GM10248 (cell line): ENCODE measurements at places on chromosomes 16 and 17.

DNA sequence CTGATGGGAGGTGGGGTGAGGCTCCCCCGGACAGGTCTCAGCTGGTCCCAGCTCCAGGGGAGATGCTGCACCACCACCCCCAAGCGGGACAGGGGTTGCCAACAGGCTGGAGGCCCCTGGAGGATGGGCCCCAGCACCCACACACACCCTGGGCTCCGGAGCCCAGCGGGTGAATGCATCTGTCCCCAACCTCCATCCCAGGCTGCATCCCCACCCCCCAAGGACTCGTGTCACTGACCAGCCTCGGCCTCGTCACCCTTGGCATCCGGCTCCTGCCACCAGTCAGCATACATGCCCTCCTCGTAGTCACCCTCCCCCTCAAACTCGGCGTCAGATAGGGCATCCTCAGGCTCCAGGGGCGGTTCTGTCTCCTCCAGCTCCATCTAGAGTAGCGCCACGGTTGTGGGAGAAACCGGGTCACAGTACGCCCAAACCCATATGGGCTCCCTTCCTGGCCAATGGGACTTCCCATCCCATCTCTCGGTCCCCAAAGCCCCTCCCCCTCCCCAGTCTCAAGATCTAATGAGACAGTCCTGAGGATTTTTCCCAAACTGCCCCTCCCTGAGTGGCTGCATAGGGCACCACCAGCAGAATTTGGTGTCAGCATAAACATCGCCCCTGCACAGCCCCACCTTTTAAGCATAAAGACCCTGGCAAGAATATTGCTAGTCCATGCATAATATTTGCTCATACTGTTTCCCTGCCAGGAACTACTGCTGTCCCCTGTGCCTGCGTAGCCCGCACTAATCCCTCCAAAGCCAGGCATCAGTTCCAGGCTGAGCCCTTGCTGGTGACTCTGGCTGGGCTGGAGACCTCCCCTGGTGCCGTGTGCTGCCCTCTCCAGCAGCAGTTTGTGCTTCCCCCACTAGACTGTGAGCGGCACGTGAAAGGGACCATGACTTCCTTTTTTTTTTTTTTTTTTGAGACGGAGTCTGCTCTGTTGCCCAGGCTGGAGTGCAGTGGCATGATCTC, 8.4 kb downstream of the P3H4 start:
- no peak for DNase-seq

DNA sequence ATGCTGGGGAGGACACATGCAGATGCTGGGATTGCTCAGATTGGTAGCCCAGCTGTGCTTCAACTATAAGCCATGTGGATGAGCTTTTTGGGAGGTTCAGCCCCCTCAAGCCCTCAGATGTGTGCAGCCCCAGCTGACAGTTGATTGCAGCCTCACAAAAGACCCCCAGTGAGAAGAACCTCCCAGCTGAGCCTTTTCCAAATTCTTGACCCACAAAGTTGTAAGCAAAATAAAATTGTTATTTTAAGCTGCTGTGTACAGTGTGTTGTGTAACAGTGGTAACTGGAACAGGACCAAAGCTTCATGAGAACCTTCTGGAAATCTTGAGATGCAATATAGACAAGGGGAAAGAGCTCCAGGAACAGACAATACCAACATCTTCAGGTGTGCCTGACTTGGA, 156.8 kb upstream of the IRX3 start:
- no peak for DNase-seq

GRCh38 chr17:17499402-17500145, 3.4 kb upstream of the RASD1 start:
- DNase-seq: no peak

- DNase-seq: no peak
Measured at GRCh38 chr17:75719732-75720131, 1.5 kb upstream of the ITGB4 start.

DNA sequence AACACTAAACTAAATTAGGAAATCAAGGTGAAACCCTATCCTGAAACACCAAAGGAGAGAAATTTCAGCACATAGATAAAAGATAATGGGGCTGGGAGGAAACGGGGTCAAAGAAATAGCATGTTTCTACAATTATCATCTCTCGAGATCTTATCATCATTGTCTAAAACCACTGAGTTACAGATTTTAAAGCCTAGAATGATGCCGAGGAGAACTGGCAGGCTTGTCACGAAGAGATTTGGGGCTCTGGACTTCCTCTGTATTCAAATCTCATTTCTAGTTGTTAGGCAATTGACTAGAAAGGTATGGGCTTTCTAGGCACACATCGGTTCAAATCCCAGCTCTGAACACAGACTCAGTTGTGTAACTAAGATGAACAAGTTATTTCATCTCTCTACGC, 9.3 kb downstream of the PDZD9 start:
- no peak for DNase-seq

DNA sequence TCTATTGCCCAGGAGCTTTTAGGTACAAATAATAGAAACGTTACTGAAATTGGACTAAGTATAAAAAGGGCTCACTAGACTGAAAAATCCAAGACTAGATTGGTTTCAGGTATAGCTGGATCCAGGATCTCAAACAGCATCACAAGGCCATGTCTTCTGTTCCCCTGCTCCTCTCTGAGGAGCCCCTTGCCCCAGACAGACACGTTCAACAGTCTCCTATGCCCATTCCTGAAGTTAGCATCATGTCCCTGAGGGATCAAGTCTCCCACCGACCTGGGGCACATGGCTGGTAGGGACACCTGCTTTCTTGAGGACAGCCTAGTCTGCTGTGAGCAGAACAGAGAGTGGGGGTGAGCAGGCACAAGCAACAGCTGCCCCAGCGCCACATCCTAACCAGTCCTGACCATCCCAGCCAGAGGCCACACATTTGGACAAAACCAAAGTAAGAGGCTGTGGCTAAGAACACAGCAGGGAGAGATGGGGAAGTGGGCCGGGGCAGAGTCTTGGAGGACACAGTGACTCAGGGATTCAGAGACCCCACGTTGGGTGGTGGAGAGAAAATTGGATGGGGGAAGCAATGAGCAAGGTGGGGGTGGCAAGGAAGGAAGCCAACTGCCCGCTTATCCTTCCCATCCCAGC, 10.5 kb upstream of the MMP2 start:
- DNase-seq: no peak

- DNase-seq: peak; percentile 20
Measured at GRCh38 chr16:89257281-89257731, 39.8 kb downstream of the ZNF778 start.

DNA sequence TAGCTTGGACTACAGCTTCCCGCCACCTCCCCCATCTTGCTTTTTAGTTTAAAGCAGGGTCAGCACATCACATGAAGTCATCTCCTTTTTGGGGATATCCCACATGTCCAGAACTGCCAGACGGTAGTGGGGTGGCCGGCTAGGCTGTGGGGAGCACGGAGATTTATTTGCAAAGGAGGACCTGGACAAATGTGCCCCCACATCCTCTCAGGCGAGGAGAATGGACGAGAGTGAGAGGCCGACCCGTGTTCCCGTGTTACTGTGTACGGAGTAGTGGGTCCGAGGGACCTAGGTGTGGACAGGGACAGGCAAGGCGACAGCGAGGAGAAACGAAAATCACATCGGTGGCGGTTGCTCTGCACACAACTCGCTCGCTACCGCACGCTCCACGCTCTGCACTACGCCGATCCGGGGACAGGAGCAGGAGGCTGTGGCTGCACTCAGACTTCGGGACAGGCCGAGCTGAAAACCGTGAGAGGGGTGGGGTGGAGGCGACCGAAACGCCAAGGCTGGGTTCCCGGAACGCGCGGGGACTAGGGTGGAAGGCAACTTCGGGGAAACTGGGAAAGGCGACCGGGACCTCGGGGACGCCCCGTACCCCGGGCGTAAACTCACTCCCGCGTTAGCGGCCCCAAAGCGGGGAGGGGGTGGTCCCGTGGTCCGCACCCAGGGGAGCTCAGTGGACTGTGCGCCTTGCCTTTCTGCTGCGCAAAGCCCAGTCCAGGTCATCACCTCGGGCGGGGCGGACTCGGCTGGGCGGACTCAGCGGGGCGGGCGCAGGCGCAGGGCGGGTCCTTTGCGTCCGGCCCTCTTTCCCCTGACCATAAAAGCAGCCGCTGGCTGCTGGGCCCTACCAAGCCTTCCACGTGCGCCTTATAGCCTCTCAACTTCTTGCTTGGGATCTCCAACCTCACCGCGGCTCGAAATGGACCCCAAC, at the start of gene MT1A:
Gene MT1A, plus strand, starts transcription at position 853 of the 937 bp plus-strand sequence. Its CDS starts 73 bp downstream, at position 926.
- no peak for DNase-seq

GRCh38 chr16:2181952-2182351, 14.5 kb downstream of the CASKIN1 start:
- no peak for DNase-seq

DNA sequence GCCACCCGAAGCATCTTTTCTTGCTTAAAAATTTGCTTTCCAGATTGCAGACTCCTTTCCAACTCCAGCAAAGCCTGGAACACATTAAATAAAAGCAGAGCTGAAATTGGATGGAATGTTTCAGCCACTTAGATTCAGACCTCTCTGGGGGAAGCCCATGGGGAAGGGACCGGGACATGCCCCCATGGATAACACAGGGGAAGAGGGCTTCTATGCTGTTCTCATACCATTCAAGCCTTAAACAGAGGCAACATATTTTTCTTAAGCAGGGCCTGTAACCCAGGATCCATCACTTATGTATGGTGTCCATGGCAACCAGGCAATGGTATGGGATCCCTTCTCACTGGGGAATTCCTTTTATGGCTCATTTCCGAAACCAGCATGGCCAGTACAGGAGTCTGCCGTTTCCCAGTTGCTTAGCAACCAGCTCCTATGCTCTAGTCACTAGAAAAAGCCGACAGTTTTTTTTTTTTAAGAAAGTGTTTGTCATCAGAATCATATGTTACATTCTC, 62.0 kb upstream of the MARCHF10 start:
- DNase-seq: no peak

DNA sequence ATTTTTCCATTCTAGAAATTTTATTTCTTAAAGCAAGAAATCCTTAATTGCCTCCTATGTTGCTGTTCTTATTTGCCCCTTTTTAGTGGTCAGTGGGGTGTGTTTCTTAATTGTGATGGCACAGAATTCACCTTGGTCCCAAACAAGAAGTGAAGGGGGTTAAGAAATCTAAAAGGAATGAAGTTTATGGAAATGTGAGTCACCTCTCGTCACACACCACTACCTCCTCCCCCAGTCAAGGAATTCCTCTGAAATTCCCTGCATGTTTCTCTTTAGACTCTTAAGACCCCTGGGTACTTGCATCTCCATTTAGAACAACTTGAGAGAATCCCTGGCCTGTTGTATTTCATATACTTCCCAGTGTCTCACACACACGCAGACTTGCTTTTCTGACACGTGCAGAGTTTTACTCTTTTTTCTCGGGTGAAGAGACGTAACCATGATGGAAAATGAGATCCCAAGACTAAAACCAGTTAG, 247.4 kb downstream of the PRKCA start:
- DNase-seq: no peak
